Glutamatergic neuron (in vitro differentiated cells): ENCODE measurements at places on chromosomes 4 and X.

DNA sequence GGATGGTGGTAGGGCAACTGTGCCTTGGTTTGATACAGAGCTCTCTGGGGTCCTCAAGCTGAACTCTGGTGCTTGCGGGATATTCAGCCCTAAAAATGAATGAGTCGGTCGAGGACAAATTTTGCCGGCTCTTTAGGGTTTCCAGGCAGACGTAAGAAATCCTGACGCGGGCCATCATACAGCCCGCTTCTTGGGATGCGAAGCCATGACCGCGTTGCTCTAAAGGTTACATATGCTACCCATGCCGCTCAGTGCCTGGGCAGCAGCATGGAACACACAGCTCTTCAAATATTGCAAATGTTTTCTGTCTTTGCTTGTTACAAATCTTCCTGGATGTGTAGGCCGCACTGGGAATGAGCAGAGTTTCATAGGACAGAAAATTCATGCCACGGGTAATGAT lies 55.6 kb downstream of the NBDY start:
- no peak for DNase-seq
- peaks cover 3% of the 10 kb centered on the region for H3K27me3 ChIP-seq
- no peak overlapping the region for H3K27ac ChIP-seq
- H3K36me3 ChIP-seq: peaks cover 4% of the 10 kb centered on the region
- no peak overlapping the region for H3K4me3 ChIP-seq

- no peak for DNase-seq
- H3K36me3 ChIP-seq: no peaks in the 10 kb centered on the region
- no peaks in the 10 kb centered on the region for H3K4me1 ChIP-seq
- H3K27ac ChIP-seq: no peak overlapping the region
- no peak overlapping the region for H3K4me3 ChIP-seq
- peaks cover 2% of the 10 kb centered on the region for H3K27me3 ChIP-seq
Measured at GRCh38 chrX:101564651-101565050, 14.3 kb downstream of the ARMCX1 start.

DNA sequence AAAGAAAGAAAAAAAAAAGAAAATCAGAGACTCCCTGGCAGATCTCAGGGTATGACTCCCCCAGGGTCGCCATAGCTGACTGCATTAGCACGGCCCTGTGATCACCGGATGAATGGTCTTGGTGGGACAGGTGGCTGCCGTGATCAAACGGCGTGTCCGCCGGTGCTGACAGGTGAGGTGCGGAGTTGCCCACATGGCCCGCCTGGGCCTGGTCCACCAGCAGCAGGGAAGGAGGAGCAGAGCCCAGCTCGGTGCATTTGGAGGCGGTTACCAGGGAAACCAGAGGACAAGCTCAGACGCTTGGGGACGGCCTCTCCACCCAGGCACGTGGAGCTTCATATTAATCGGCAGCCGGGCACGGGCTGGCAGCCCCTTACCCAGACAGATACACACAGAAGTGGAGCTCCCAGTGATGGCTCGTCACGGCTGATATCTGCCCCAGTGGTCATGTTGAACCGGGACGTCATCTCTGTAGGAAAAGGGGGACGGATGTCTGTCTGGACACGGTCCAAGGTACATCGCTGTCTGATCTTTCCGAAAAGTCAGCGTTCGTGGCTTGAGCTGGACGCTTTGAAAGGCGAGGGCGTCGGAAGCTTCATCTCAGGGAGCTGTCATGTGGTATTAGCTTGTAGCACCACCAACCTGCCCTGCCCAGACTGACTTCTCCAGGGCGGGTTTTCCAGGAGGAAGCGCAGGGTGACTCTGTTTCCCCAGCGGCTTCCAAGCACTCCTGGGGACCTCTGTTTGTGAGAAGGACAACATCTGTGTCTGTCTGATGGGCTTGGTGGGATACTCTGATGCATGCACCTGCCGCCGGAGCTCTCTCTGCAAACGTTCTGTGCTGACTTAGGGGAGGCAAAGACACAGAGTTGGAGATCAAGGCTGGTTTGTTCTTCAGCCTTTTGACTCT lies 180.7 kb downstream of the CRLF2 start:
- no peak overlapping the region for H3K4me3 ChIP-seq
- no peak for DNase-seq
- H3K4me1 ChIP-seq: no peaks in the 10 kb centered on the region

GRCh38 chrX:69197690-69198089 lies 32.4 kb upstream of the PJA1 start:
- no peaks in the 10 kb centered on the region for H3K36me3 ChIP-seq
- DNase-seq: peak; percentile 48
- no peak overlapping the region for H3K27ac ChIP-seq
- H3K27me3 ChIP-seq: no peaks in the 10 kb centered on the region
- peaks cover 6% of the 10 kb centered on the region for H3K4me1 ChIP-seq

DNA sequence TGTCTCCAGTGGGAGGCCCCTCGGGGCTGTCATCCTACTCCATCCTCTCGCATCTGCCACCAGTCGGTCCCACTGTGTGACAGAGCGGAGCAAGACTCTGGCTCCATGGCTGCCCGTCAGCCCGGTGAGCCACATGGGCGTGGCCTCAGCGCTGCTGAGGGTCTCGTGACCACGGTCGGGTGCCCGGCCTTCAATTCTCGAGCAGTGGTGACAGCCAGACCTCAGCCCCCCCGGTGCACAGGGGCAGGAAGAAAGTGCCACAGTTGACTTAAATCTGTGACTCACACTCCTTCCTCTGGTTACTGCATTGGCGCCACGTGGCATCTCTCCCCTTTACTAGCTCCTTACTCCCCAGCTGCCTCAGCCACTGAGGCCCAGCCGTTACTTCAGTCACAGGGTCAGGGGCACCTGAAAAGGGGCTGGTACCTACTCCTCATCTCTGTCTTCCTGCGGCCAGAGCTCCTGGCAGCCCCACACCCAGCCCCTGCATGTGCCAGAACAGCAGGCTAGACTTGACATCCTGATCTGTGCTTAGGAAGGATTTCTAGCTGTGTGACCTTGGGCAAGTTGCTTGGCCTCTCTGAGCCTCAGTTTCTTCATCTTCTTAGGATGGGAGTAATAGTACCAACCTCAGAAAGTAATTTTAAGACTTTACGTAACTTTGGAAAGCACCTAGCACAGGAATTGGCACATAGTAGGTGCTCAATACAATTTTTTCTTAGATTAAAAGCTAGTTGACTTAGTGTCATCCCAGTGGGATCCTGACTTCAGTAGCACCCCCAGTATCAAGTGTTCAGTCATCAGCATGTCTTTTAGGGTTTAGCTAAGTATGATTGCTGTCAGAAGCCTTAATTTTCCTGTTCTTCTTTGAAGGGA lies 66.1 kb downstream of the TNIP2 start:
- peak overlapping the region; percentile 46 for H3K4me3 ChIP-seq
- H3K36me3 ChIP-seq: peaks cover 9% of the 10 kb centered on the region
- peak overlapping the region; percentile 89 for H3K27ac ChIP-seq
- H3K27me3 ChIP-seq: peaks cover 28% of the 10 kb centered on the region

DNA sequence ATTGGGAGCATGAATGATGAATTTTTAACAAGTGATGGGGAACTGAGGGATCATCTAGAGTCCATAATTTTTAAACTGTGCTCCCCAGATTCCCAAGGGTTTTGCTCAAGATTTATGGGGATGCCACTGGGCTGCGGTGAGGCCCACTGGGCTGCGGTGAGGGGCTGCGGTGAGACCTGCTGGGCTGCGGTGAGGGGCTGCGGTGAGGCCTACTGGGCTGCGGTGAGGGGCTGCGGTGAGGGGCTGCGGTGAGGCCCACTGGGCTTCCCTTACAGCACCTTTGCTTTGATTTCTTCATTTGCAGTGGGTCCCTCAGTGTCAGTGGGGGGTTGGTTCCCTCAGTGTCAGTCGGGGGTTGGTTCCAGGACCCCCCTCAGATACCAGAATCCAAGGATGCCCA lies 47.4 kb upstream of the ATOH1 start:
- no peak overlapping the region for H3K27ac ChIP-seq
- no peak overlapping the region for H3K4me3 ChIP-seq
- peaks cover 2% of the 10 kb centered on the region for H3K27me3 ChIP-seq
